Stimulated activated naive B cell treated with anti-CD40 and anti-IgM and Interleukin-4, amounts not matched to agents 10 μg/mL and 1 μg/mL and 100 μg/mL, for 72 hours (primary cell): ENCODE measurements at places on chromosomes 13 and 19.

GRCh38 chr13:21077788-21078353, 16.5 kb upstream of the LATS2 start:
- no peak for DNase-seq

- DNase-seq, result no peak
These were observed 15.1 kb upstream of the NCCRP1 start for GRCh38 chr19:39181500-39182173.

- DNase-seq, result peak; percentile 86
These were observed 4.8 kb downstream of the IER2 start for GRCh38 chr19:13154911-13155471.

- no peak for DNase-seq
These were observed 615.9 kb downstream of the TBC1D4 start for GRCh38 chr13:74866101-74866500.
